ENCODE measurements at places on chromosomes 11 and 22.

DNA sequence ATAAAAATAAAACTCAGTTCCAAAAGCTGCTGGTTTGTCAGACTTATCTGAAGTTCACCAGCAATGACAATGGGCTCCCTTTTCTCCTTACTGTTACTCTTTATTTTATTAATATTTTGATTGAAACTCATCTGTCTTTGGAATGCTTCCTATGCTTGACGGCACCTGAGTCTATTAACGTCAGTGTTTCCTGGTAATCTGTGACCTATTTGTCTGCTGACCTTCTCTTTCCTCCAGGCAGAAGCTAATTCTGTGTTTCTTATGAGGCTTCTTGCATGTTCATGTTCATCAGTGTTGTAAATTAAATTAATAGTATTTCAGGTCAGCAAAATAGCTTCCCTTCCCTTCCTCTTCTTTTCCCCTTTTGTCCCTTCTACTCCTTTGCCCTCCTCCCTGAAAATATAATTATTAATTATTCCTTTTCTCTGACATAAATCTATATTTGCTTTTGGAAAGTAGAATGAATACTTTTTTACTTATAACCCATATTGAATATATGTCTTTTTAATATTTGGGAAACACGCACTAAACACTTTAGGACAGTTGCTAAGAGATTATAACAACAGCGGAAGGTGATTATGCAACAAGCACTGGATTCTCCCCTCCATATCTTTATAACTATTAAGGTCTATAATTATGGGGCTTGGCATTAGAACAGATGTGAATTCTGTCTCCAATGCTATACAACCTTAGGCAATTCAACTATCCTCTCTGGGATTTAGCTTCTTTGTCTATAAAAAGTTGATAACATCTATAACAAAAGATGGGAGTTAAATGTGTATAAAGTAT is 32.1 kb upstream of the PCF11 start:
- ATAC-seq, result no peak

GRCh38 chr11:19436932-19437331 is 196.2 kb upstream of the E2F8 start:
- no peak for ATAC-seq

GRCh38 chr22:19488884-19489843 is 9.4 kb downstream of the CDC45 start:
- peak; percentile 53 for ATAC-seq

GRCh38 chr22:41471568-41471967 is 2.7 kb downstream of the ACO2 start:
- ATAC-seq, result no peak

GRCh38 chr11:11620921-11621572 is 758 bp downstream of the GALNT18 start:
- ATAC-seq, result peak; percentile 14

DNA sequence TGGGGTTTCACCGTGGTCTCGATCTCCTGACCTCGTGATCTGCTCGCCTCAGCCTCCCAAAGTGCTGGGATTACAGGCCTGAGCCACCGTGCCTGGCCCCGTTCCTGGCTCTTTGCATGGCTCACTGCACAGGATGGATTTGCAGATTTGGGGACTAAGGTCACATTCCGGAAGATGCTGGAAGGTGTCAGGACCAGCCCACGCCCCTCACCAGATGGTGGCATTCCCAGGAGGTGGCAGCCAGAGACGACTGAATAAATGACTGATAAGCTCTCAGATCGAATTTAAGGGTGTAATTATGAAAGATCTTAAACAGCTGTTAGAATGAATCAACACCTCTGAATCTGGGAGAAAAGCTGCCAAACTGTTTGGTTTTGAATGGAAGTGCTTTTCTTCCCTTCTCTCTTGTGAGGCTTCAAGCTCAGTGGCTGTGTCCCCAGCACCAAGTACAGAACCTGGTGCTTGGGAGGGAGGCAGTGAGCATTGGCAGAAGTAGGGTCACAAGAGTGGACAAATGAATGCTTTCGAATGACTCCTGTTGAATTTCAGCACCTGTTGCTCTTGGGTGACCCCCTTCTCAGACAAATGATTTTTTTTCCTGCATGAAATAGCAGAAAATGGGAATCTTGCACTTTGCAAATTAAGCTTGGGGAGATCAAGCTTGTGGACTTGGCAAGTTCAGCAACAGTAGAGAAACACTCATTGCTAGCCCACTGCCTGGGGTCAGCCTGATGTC is 69.6 kb downstream of the KIAA1671 start:
- ATAC-seq, result no peak

GRCh38 chr11:109667719-109668118 is 245.7 kb downstream of the C11orf87 start:
- ATAC-seq, result no peak

DNA sequence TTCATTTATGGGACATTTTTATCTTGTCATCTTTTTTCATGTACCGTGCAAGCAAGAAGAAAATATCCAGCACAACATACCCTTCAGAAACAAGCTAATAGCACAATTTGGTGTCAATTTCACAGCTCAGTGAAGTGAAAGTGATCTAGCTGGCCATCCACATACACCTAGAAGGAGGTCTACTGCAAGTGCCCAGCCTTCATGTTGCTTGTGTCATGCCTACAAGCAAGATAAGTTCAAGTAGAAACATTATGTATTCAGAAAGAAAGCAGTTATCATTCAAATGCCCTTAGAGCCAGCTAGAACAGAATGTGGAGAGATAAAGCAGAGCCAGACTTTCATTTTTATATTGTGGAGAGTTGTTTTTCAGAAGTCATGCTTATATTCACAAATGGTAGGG is 325.7 kb upstream of the PITPNB start:
- ATAC-seq, result no peak

DNA sequence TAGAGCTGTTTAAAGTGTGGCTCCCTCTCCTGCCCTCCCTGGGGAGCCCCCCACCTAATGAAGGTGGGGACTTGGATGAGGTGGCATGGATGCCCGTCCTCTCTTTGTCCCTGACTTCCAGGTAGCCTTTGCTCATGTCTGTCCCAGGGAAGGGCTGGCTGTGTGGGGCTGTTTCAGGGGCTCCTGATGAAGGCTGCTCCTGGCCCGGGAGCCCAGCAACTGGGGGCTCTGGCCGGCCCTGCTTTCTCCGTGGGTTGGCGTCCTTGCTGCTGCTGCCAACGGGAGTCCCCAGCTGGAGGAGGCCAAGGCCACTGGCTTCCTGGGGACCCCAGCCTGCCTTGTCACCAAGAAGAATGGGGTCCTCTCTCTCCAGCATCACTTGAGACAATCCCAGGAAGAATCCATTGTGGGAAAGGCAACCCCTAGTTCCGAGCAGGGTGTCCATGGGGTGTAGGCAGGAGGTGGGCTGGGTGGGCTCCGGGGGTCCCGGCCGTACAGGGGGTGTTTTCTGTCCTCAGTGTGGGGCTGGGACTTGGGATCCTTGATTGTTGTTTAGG is 13.2 kb downstream of the GRAMD4 start:
- no peak for ATAC-seq

DNA sequence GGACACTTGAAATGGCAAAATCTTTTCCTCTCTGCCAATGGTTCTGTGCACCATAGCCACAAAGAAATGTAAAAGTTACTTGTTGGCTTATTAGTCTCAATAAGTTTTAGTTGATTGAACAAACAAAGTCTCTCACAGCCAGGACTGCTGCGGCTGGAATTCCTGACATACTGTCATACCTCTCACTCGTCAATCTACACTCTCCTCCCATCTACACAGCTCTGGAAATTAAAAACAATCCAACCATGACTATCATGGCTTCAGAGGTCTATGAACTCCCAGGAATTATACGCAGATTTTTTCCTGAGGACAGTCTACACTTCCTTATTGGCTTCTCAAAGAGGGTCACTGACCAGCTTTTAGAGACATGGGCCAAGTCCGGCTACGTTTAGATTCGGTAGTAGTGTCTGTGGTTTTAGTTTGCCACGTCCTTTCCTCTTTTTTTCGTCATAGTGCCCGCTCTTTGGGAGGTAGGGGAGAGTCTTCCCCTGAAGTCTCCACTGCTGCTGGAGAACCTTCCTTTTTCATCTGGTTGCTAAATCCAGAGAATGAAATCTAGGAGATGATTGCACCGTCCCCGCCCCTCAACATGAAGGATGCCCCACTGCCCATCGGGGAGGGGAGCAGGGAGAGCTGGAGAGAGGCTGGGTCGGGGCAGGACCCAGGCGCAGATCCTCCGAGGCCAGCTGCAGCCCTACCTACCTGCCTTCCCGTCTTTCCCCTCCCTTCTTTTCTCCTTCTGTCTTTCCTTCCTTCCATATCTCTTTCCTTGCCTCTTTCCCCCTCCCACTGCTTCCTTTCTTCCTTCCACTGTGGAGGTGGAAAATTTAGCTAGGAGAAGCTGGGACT is 1.0 kb upstream of the PLEKHB1 start:
- no peak for ATAC-seq

- ATAC-seq, result peak; percentile 84
Observed at GRCh38 chr22:31107178-31107893, at the start of gene SELENOM. SELENOM (minus strand) TSS chr22:31107568; CDS start chr22:31107505, 63 bp downstream.

DNA sequence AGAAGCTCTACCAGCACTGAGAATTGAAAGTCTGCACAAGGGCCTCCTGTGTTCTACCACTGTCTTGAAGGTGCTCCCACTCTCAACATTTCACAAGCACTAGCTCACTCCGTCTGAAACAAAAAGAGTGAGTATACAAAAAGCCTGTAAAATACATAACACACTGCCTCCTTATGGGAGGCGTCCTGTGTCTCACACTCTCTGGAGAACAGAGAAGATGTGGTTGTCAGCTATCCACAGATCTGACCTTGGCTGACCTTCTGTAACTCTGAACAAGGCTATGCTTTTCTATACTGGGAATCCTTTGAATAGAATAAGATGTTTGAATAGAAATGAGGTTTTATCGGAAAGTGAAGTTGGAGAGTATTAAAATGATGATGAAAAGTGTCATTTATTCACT is 171.3 kb upstream of the TMEM45B start:
- ATAC-seq, result no peak

DNA sequence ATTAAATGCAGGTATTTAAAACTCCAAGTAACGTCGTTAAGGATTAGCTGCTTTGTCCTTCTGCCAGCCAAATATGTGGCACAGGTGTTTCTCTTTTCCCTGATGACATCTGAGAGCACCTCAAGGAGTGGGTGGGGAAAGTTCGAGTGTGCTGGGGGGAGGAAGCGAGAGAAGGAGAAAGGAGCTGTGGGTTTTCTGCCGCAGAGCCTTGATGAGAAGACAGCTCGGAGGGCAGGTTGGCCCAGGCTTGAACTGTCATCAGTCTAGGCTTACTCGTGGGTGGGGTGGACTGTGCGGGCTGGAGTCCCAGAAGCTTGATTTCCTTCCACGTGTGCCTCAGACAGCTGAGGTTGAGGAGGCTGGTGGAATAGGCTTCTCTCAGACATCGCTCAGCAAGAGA is 15.2 kb upstream of the SORL1-AS1 start:
- ATAC-seq, result no peak

GRCh38 chr11:19200410-19201201 is 1.2 kb downstream of the CSRP3 start:
- ATAC-seq, result no peak

- peak; percentile 8 for ATAC-seq
Observed at GRCh38 chr11:96169250-96169649, 173.7 kb downstream of the MAML2 start.

DNA sequence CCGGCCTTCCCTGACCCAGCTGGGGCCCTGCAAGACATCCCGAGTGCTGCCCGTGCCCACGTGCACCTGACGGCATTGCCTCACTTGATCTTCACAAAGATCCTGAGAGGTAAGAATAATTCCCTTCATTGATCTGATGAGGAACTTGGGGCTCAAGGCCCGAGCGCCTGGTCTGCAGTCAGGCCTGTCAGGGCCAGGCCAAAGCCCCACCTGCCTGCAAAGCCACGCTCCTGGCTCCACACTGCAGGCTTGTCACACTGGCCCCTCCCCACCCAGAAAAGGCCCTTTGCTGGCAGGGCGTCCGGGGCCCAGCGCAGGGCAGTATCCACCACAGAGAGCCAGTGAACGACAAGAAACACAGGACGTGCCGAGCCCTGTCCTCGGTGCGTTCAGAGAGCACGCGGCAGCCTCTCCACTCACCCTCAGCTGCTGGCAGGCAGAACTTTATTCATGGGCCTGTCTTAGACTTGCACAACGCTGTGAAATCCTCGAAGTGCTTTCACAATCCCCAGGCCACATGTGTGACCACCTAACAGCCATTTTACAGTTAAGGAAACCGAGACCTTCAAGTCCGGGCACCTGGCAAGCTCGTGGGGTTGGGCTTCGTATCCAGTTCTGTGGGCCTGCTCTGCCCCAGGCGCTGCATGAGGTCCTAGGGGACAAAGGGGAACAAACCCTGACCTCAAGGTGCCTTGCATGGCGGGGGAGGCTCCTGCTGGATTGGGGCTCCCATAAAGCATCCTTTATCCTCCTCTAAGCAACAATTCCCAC is 14.8 kb downstream of the KIAA0930 start:
- ATAC-seq, result peak; percentile 85

- peak; percentile 6 for ATAC-seq
Observed at GRCh38 chr11:59559886-59560285, 48.5 kb downstream of the OR4D9 start.

- no peak for ATAC-seq
Observed at GRCh38 chr11:58075781-58076180, 45.0 kb downstream of the OR6Q1 start.

Measured in motor neuron (in vitro differentiated cells).